ENCODE measurements at places on chromosomes 5 and 9.

GRCh38 chr5:37557734-37558293, 178.7 kb downstream of the WDR70 start:
- no peak for DNase-seq

- DNase-seq = no peak
Measured at GRCh38 chr5:91449083-91449482, 66.0 kb upstream of the ARRDC3 start.

- DNase-seq = no peak
Measured at GRCh38 chr5:58606064-58606463, 23.2 kb downstream of the RAB3C start.

- DNase-seq = no peak
Measured at GRCh38 chr9:74942801-74943200, 9.9 kb downstream of the C9orf40 start.
